ENCODE measurements at places on chromosomes 11 and 22. TPM values are rescaled to one million over a fixed set of nuclear protein-coding genes. Genes with fewer than 3 reads are reported as not detected.

DNA sequence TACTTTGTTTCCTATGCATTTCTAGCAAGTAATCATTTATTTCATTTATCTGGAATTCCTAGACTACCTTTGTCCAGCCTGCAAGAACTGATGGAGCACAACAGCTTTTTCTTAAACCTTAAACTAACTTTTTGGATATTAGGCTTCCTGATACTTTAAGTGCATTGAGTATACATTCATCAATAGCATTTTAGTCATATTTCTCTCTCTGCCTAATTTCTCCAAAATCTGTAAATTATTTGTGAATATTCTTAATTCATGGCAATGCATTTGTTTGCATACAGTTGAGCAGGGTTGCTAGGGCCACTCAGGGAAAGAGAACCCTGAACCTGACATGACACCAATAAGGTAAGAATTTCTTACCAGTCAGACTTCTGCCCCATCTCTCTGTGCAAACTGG, 29.1 kb upstream of the APLNR start:
- H3K36me3 ChIP-seq = no peaks in the 10 kb centered on the region
- no peak overlapping the region for H3K4me3 ChIP-seq
- peaks cover 5% of the 10 kb centered on the region for H3K4me1 ChIP-seq
- no peak for DNase-seq
- H3K27me3 ChIP-seq = no peaks in the 10 kb centered on the region

GRCh38 chr22:37010174-37010573, 9.1 kb downstream of the TST start:
- H3K36me3 ChIP-seq = peaks cover 3% of the 10 kb centered on the region
- peaks cover 19% of the 10 kb centered on the region for H3K4me1 ChIP-seq
- H3K27ac ChIP-seq = no peak overlapping the region
- DNase-seq = no peak
- no peak overlapping the region for H3K4me3 ChIP-seq

- no peak for DNase-seq
- no peak overlapping the region for H3K27ac ChIP-seq
- peaks cover 96% of the 10 kb centered on the region for H3K4me1 ChIP-seq
- H3K36me3 ChIP-seq = no peaks in the 10 kb centered on the region
Observed at GRCh38 chr11:128701086-128701485, 7.2 kb downstream of the FLI1 start.

The ARSA gene
- total RNA-seq = 53.5 TPM

The CARNS1 gene
- total RNA-seq = 0.71 TPM

The PIM3 gene
- 94.7 TPM for total RNA-seq

GRCh38 chr11:103210543-103210942, 101.3 kb downstream of the DYNC2H1 start:
- H3K36me3 ChIP-seq = peaks cover 2% of the 10 kb centered on the region
- H3K27me3 ChIP-seq = no peaks in the 10 kb centered on the region
- H3K4me3 ChIP-seq = no peak overlapping the region
- no peak for DNase-seq

DNA sequence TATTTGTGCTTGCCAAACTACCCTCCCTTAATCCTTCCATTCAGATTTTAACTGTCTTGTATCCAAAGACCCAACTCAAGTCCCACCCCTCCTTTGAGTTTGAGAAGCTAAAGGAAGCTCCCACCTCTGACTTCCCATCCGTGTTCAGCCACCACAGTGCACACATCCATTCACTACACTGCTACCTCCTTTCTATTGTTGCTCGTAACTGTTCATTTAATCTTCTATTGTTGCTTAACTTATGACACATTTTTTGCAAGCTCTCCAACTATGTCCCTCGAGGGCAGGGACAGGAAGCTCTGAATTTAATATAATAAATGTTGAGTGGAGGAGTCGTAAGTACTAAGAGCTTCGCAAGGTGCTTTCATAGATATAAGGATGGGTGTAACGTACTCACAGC, 10.4 kb downstream of the LARGE1 start:
- H3K27ac ChIP-seq = no peak overlapping the region
- no peaks in the 10 kb centered on the region for H3K36me3 ChIP-seq
- no peak overlapping the region for H3K4me3 ChIP-seq
- DNase-seq = no peak

GRCh38 chr11:35540526-35540925, 15.1 kb upstream of the PAMR1 start:
- no peak overlapping the region for H3K27ac ChIP-seq
- no peak overlapping the region for H3K4me3 ChIP-seq

The GNG3 gene
- total RNA-seq = not detected

DNA sequence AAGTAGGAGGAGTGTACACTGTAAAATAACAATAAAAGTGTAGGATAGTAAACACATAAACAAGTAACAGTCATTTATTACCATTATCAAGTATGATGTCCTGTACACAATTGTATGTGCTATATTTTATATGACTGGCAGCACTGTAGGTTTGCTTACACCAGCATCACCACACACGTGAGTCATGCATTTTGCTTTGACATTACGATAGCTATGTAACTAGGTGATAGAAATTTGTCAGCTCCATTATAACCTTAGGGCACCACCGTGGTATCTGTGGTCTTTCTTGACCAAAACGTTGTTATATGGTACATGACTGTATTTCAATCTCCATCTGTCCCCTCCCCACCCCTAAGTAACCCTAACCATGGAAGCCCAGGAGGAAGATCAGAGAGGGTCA, 1.1 kb downstream of the DNAL4 start:
- H3K36me3 ChIP-seq = peaks cover 14% of the 10 kb centered on the region
- H3K4me3 ChIP-seq = peak overlapping the region; percentile 68
- no peak for DNase-seq
- H3K27ac ChIP-seq = no peak overlapping the region

The LDHAL6A gene
- not detected for total RNA-seq

The PICALM gene
- 190 TPM for total RNA-seq

- H3K4me3 ChIP-seq = no peak overlapping the region
- peaks cover 7% of the 10 kb centered on the region for H3K4me1 ChIP-seq
- H3K36me3 ChIP-seq = peaks cover 43% of the 10 kb centered on the region
- no peak for DNase-seq
- H3K27ac ChIP-seq = no peak overlapping the region
Observed at GRCh38 chr11:74072286-74072685, 63.4 kb upstream of the UCP3 start.

DNA sequence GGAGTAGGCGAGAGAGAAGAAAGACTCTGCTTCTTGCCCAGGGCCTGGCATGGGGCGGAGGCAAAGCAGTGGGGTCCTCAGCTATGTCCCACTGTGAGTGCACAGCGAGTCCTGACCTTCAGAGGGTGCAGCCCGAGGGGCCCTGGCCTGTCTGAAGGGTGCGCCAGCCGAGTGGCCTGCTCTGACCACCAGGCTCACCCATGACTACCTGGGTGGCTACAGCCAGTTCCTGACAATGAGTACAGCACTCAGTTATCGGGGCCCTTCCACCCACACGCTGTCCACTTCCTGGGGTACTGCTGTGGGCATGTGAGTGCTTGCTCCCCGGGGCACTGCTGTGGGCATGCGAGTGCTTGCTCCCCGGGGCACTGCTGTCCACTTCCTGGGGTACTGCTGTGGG, 74.1 kb upstream of the B3GAT1 start:
- H3K27ac ChIP-seq = no peak overlapping the region
- no peak for DNase-seq
- no peaks in the 10 kb centered on the region for H3K36me3 ChIP-seq
- no peaks in the 10 kb centered on the region for H3K27me3 ChIP-seq

- no peak overlapping the region for H3K4me3 ChIP-seq
- no peaks in the 10 kb centered on the region for H3K27me3 ChIP-seq
- peak overlapping the region; percentile 57 for H3K27ac ChIP-seq
- peaks cover 41% of the 10 kb centered on the region for H3K4me1 ChIP-seq
- DNase-seq = no peak
Observed at GRCh38 chr22:20946080-20946986, 20.7 kb upstream of the AIFM3 start.

The HMOX1 gene
- total RNA-seq = 68.3 TPM

GRCh38 chr11:121415856-121416255, 36.3 kb upstream of the SORL1 start:
- H3K4me3 ChIP-seq = no peak overlapping the region
- H3K4me1 ChIP-seq = peaks cover 49% of the 10 kb centered on the region
- H3K27ac ChIP-seq = no peak overlapping the region

All from lower lobe of right lung (tissue), 2 donors.